NCI-H446 treated with DMSO at 0.1 percent for 48 hours (cell line): ENCODE measurements at places on chromosomes 3 and 15.
A peak's percentile ranks its signal among the peaks of the same experiment; 100 is the strongest.

DNA sequence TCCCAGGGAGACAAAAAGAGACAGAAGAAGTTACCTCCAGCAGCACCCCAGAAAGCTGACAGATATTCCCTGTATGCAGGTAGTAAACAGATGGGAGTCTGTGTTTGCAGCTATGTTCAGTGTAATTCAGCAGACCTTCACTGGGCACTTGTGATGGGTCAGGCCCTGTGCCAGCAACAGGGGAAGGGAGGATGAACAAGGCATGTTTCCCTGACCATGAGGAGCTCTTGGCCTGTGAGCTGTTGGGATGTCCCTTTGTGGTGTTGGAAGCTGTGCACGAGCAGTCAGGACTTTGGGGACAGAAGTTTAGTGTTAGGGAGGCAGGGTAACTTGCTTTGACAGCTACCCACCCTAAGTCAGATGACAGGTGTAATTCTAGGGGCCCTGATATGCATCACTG is 106.0 kb upstream of the TRIM42 start:
- no peak for DNase-seq

- no peak for DNase-seq
Observed at GRCh38 chr15:84079885-84080777, 155.4 kb upstream of the GOLGA6L4 start.

- DNase-seq, result no peak
Observed at GRCh38 chr15:86373147-86373546, 293.5 kb downstream of the AGBL1 start.

GRCh38 chr15:25268166-25268565 is 170.7 kb downstream of the UBE3A start:
- no peak for DNase-seq

- DNase-seq, result no peak
Observed at GRCh38 chr3:103617961-103618360, 1183.1 kb downstream of the ZPLD1 start.

- no peak for DNase-seq
Observed at GRCh38 chr15:27746401-27746955, 352.6 kb downstream of the OCA2 start.

- no peak for DNase-seq
Observed at GRCh38 chr15:25065876-25066275, 111.1 kb downstream of the SNRPN start.

DNA sequence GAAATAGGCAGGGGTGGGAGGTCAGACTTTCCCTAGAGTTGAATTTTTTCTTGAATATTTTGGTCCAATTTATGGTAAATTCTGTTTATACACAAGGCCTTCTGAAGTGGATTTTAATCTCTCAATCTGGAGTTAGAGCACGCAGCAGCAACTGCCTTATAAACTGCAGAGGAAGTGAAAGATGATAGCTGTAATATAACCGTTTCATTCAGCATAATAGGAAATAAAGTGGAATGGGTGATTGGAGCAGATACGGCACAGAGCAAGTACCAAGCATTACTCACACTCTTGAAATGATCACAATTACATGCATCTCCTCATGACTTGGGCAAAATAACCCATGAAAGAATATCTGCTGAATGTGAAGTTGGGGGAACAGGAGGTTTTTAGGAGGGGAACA is 106.8 kb downstream of the ARRDC4 start:
- no peak for DNase-seq

DNA sequence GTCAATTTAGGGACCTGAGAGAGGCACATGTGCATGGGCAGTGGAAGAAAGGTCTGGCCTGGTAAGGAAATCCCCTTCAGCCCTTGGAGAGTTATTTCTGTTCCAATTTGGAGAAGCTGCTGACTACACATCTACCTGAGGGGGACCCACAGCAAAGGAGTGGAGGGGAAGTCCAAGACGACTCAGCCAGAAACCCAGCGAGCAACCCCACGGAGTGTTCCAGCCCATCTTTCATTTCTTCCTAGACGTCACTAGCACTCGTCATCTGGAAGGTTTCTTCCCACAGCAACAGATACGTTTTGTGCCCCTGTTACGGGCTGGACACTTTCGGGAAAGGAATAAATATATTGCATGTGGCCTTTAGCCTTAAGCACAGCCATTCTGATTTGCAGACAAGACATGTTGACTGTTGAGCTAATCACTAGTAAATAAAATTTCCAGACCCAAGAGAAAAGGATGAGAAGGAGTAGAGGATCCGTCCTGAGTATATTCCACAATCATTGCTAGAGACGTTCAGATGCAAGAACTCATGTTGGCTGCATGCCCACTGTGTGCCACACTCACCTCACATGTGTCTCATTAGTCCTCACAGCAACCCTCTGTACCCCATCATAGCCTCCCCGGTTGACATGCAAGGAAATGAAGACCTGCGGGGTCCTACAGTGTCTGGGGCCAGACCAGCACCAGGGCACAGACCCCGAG is 7.8 kb upstream of the FAM174B start:
- DNase-seq, result no peak

DNA sequence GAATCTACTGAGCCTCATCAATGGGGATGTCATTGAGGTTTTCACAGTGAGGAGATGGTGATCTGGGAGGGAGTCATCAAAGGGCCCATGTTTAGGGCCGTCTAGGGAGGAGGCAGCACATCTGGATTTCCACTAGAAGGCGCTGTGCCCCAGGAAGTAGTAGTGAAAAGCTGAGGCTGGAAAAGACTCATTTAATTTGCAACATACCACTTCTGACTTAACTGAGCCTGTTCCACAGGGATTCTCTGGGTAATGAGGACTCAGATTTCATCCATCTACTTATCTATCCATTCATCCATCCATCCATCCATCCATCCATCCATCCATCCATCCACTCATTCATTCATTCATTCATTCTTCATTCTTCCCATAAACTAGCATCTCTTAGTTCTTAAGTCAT is 17.4 kb upstream of the SHF start:
- peak; percentile 27 for DNase-seq

GRCh38 chr3:66449411-66449974 is 51.3 kb downstream of the LRIG1 start:
- DNase-seq, result peak; percentile 13
